ENCODE measurements at places on chromosomes 1 and 21.

DNA sequence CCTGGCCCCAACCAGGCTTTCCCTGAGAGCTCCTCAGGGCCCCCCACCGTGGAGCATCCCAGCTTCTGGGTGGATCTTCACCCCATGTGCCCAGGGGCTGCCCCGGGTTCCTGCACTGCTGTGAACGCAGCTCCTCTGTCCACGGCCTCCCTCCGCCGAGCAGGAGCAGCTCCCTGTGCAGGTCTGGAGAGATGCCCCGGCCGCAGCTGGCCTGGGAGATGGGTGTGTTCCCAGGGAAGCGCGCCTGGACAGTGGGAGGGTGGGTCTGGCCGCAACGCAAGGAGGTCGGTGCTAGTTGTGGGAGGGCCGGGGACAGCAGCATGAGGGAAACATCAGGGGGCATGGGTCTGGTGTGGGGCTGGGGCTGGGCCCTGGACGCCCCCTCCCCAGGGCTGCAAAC is 71.3 kb downstream of the MORN1 start:
- no peak for DNase-seq

- DNase-seq: no peak
Measured at GRCh38 chr1:3331564-3331963, 122.9 kb upstream of the ARHGEF16 start.

GRCh38 chr1:226017070-226017469 is 17.9 kb upstream of the SDE2 start:
- DNase-seq: no peak

DNA sequence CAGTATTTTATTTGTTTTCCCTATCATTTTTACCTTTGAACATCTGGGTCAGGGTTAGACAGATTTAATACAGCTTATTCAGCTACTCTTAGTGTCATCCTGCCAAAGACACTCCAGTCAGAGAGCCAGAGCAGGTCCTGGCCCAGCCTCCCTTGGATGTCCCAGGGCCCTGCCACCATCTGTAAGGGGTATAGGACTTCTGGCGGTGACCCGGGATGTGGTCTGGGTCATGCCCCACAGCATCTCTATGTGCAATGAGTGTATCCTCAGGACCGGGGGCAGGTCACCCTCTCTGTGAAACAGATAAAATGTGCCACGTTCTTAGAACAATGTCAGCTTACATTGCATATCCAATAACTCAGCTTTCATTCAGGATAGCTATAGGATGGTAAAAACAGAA is 37.8 kb upstream of the PRSS38 start:
- no peak for DNase-seq

DNA sequence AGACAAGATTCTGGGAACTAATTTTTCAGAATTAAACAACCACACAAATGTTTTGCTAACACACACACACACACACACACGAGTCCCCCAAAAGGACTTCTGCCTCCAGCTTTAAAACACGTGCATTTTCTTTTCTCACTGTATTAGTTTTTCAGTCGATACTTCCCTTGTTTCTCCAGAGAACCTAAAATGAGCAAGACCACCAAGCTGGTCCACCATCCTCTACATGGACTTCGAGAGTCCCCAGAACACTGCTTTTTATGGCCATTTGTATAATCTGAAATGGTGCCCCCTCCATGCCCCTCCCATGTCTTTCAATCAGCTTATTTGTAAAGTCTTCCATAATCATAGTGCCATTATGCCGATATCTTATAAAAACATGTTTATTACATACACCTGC is 10.8 kb upstream of the CHI3L2 start:
- DNase-seq: no peak

DNA sequence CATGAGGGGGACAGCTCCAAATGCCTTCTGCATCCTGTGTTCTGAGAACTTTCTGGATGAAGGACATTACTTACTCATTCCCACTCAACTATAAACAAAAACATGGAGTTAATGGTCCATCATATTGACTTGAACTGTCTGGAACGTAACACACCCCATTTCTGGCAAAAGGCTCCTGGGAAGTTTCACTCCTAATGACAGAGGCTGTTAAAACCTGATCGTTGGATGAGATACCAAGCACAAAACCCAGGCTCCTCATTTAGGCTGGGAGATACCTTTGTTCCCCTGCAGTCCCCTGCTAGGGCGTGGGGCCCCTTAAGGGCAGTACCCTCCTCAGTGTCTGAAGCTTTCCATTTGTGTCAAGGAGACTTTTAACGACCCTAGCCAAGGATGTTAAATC is 78.9 kb downstream of the RHOU start:
- DNase-seq: no peak

GRCh38 chr1:209430821-209431259 is 152.7 kb upstream of the CAMK1G start:
- DNase-seq: no peak

- DNase-seq: no peak
Measured at GRCh38 chr1:162466797-162467196, 30.8 kb upstream of the UHMK1 start.

DNA sequence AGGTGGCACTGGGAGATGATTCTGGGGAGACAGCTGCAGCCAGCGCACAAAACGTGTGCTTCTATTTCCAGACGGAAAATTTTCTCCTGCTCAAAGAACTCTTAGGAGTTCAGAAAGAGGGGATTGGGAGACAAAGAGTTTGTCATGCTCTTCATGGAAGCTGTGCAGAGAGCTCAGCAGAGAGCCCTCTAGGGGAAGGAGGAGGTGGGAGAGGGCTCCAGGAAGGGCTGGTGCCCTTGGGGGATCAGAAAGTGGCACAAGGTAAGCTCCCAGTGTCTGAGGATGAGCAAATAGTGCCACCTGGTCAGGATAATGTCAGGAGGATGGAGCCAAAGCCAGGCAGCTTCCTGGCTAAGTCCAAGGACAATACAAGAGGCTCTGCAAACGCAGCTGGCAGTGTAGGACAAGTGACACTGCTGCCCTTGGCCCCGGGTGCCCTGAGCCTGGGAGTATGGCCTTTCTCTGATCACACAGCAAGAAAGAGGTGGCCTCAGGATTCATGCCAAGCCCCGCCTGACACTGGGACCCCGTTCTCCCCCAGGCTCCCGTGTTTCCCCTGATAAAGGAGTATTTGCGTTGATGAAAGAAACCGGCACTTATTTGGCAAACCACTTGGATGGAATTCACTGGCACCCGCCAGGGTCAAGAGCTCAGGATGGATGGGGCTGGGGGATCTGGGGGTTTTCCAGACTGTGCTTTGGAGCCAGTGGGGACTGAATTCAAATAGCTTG is 254.0 kb downstream of the PTPRU start:
- no peak for DNase-seq

DNA sequence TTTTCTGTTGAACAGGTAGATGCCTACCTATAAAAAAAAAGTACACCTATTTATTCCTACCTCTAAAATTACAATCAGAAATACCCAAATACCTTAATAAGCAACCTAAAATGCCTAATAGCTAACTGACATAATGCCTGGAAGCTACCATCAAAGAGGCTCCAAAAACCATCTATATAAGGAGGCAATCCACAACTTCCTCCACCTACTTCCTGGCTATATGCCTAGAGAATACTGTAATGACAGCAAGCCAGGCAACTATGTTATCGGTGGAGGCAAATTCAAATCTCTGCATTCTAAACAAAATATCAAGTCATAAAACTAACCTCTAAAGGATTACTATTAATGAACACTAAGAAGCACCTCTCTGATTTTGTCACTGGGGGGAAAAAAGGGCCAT is 10.1 kb downstream of the ZNF644 start:
- no peak for DNase-seq

DNA sequence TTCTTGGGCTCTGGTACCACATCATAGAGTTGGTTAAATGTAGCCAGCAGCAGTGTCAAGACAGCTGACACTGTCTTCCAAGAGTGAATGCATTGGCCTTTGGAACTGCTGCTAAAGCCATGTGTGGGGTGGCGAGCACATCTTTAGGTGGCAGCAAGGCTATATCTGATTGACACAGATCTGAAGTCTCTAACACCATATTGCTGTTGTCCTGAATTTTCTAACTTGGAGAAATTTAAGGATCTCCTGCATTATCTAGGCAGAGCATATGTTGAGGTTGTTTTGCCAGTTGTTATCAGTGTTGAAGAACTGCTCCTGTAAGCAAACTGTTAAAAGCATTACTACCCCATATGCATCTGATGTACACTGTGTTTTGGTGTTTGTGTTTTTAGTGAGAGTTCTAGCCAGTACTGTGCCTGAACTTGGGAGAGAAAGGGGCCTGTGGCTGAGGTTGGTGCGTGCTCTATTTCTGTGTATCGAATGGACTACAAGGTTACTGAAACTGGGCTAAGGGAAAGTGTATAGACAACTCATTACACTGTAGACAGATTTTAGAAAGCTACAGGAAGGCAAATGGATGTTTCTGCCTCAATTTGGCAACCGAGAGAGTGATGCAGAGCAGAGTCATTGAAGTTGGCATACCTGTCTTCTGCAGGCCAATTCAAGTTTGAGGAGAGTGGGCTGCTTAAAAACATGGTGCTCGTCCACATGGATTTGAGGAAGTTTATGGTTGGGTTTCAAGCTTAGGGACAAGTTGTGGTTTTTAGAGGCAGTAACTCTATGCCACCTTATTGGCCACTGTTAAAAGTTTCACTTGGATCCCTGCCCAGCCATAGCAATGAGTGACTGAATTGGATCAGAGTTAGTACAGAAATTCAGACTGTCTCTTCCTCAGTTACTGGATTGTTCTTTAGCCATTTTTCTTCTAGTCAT is 16.9 kb downstream of the DYRK3 start:
- no peak for DNase-seq

DNA sequence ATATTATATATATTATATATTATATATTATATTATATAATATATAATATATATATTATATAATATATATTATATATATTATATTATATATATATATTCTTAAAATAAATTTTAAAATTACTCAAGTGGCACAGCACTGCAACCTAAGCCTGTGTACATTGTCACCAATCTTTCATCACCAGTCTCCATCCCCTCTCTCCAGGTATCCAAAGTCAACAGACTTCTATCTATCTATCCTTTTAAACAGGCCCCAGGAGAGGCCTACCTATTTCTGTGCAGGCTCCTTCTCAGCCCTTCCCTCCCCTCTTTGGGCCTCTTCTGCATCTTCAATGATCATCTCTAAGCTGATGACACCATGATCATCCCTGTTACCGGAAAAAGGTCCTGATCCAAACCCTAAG is 111.7 kb downstream of the RHOU start:
- no peak for DNase-seq

GRCh38 chr1:90126834-90127233 is 131.9 kb downstream of the ZNF326 start:
- DNase-seq: no peak

DNA sequence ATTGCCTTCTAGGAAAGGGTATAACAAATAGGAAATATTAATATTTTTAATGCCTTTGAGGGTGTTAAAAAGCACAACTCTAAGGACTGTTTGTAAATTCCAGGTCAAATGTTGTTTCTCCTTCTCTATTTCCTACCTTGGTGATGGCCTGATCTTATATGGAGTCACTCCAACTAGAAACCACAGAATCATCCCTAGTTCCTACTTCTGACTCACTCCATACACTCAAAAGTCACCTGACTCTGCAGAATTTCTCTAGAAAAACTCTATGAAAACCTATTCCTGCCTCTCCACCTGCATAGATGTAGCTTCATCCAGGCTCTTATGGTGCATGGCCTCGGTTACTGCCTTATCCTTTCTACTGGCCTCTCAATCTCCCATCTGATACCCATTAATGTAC is 14.5 kb downstream of the RGS4 start:
- DNase-seq: no peak

- no peak for DNase-seq
Measured at GRCh38 chr1:63024132-63024531, 240.2 kb downstream of the ATG4C start.

- no peak for DNase-seq
Measured at GRCh38 chr1:92923664-92924063, 37.6 kb downstream of the DIPK1A start.

DNA sequence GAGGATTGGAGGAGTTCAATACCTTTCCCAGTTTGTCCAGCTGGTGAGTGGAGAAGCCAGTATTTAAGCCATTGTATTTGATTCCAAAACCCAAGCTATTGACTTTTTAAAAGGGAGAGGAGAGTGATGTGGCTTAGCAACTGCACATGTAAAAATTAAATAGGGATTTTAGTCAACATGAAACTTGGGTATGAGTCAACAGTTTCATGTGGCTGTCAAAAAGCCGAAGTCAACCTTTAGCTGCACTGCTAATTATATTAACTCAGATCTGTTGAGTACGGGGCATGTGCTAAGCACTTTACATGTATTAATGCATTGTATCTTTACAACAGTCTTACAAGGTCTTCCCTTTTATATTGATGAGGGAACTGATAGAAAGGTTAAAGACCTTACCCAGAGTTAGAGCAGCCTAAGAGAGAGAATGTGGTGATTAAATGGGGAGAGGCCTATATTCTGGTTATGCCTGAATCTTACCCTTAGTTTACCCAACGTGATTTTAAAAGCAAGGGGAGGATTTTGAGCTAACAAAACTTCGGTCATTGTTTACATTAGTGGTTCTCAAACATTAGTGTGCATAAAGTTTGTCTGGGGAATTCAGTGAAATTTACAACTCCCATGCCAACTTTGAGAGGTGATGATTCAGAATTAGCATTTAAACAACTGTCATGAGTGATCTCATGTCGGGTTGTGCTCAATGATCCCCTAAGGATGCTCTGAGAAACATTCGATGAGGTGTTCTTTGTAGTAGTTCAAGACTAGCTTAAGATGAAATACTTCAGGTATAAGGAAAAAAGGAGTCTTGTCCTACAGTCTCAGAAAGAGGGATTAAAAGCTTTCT is 6.9 kb upstream of the SLC35F3 start:
- no peak for DNase-seq

- DNase-seq: no peak
Measured at GRCh38 chr1:235259133-235259778, 68.7 kb downstream of the ARID4B start.

DNA sequence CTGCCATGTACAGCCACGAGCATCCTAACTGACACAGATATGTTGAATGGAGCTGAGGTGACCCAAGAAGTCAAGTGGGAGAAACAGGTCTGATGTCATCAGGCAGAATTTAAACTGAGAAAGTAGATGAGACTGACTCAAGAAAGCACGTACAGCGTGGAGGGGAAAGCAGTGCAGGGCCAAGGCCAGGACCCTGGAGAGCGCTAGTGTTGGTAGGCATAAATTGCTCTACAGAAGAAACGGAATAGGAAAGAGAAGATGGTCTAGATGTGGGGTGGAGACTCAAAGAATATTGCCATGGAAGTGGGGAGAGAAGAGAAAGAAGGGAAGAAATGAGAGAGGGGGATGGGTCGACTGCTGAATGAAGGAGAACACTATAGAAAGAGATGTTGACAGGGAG is 45.3 kb upstream of the GJB5 start:
- no peak for DNase-seq

DNA sequence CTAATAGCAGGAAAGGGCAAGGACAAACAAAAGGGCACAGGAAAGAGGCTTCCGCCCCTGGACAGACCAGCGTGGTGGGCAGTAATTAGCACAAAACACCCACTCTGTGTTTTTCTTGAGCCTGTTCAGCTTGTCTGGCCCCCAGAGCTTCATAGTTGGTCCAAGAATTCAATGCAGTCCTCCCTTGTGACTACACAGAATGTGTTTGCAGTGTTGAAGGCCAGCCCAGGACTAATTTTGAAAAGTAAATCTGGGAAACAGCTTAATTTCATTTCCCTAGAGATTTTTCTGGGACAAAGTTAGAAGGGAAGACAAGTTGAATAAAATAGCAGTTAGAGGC is 49.2 kb upstream of the LMO4 start:
- no peak for DNase-seq

All from stimulated activated CD8-positive, alpha-beta memory T cell treated with anti-CD3 and anti-CD28 coated beads, Interleukin-15, amount 100 ng/mL, for 24 hours (primary cell).